ENCODE measurements at places on chromosomes 7 and 10.

DNA sequence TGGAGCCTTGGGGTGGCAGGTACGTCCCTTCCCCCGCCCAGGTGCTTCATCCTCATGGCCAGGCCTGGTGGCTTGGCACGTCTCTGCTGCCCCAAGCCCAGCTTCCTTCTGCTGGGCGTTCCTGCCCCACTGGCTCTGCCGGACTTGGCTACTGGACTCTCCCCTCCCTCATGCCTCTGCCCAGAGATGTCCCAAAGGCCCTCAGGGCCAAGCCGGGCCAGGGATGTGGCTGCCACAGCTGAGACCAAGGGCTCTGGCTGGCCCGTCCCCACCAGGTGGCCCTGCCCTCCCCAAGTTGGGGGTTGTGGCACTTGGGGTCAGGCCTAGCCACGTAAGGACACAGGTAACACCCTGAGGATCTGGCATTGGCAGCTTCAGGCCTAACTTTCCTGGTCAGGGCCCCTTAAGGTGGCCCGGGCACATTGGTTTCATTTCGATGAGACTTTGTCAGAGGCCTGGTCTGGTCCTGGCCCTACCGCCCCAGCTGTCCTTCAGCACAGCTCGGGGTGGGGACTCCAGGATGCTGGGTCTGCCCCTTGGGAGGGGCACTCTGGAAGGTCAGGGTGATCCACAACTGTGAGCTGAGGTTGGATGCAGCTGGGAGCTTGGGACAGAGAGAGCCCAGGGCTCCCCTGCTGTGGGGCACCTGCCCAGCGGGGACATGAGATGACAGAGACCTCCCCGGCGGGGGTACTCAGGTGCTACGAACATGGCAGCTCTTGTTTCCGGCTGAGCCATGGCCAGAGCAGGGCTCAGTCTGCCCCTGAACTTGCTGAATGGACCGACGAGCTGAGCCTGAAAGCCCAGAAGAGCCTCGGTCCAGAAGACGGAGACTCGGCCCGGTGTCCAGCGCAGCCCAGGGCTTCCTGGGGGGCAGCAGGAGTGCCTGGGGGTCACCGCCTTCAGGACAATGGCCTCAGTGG, 2.9 kb downstream of the BHLHA15 start:
- no peak for DNase-seq

GRCh38 chr7:44261240-44261639, 60.5 kb downstream of the YKT6 start:
- DNase-seq = no peak

DNA sequence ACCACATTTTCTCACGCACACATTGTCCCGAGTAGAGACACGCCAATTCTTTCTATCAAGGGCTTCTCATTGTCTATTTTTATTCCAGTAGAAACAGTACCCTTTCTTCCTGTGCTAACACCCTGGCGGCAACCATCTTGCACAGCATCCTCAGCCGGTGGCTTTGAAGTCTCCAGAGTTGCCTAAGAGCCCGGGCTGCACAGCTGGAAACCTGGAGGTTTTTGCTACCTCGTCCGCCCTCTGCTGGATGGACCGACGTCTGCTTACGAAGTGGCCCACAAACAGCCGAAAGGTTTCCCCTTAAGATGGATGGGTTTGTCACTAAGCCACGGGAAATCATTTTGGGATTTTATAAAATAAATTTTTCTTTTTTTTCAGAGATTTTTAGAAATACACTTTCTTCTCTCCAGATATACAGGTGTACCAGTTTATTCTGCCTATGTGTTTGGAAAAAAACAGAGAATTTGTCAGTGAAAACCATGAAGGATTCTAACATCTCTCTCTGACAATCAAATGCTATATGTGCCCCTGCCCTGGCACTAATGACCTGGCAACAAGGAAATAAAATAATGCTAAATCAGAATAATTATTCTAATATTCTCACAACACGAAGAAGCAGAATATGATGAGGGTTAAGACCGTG, 81.8 kb upstream of the FAM204A start:
- DNase-seq = peak; percentile 67

DNA sequence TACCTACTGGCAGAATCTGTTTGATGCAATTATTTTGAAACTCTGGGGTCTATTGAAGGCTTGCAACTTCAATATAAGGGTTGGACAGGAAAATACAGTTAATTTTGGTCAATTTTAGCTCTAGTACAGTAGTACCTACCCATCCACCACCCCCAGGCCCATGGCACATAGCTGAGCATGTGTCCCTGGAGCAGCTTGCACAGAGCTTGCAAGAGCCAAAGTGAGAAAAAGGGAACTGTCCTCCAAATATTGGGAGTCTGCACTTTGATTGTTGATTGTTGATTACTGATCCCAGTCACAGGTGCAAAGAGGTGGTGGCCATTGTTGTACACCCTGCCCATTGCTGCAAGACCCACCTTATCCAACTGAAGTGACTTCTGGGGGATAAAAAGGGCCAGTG, 52.8 kb downstream of the DDC start:
- DNase-seq = no peak

DNA sequence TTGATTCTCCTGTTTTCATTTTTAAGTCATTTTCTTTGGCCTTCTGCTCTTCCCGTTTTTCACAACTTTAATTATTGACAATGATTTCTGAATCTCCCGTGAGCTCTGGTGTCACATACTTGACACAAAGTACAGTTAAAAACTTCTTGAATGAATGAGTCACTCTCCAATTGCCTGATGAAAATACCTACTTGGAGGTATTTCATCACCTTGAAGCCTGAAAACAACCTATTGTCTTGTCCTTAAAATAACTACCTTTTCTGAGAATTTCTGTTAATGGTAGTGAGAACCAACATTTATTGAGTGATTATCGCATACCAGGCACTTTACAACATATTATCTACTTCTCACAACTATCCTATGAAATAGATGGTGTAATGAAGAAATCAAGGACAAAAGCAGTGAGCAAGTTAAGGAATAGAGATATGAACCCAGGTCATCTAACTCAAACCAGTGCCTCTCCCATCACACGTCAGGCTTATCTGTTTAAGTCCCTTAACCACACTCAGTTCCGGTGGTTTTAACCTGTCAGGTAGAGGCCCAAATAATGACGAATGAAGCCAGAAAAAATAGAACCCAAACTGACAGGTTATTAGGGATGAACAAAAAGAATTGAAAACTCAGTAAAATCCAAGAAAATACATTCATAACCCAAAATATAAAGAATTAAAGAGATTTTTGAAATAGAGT, 11.6 kb downstream of the BET1 start:
- DNase-seq = no peak
